Aortic smooth muscle cell (primary cell): ENCODE measurements at places on chromosomes 13 and 19. TPM values are rescaled to one million over a fixed set of nuclear protein-coding genes. Genes with fewer than 3 reads are reported as not detected.

Gene LHB
- not detected in 2 replicates for total RNA-seq

Gene SSC5D
- total RNA-seq = 12.8 and 30.4 TPM in 2 replicates

Gene FAM216B
- total RNA-seq = under 0.01 TPM in 1 of 2 replicates, not detected in the other

Gene CRYL1
- 29.0 and 39.4 TPM in 2 replicates for total RNA-seq

Gene C1QTNF9
- total RNA-seq = not detected in 2 replicates

Gene LCP1
- 0.06 and 0.26 TPM in 2 replicates for total RNA-seq

Gene TSSK6
- total RNA-seq = 1.1 and 1.5 TPM in 2 replicates

Gene MYBPC2
- not detected in 2 replicates for total RNA-seq

Gene GIPC3
- total RNA-seq = under 0.01 and 0.06 TPM in 2 replicates

Gene TUBB4A
- not detected in 2 replicates for total RNA-seq

Gene ZNF709
- total RNA-seq = 2.5 and 2.6 TPM in 2 replicates

Gene KLK3
- total RNA-seq = not detected in 2 replicates

Gene ZNF439
- total RNA-seq = 6.7 and 7.4 TPM in 2 replicates

Gene UPK1A
- not detected in 2 replicates for total RNA-seq

Gene PRKCG
- 0.19 and 0.26 TPM in 2 replicates for total RNA-seq

Gene FOSB
- total RNA-seq = 0.40 and 0.44 TPM in 2 replicates

Gene TGFBR3L
- 0.92 and 1.1 TPM in 2 replicates for total RNA-seq

Gene CALR3
- total RNA-seq = 0.06 TPM in 1 of 2 replicates, not detected in the other

Gene HS6ST3
- total RNA-seq = under 0.01 TPM in 2 replicates

Gene LRFN3
- 1.5 and 2.4 TPM in 2 replicates for total RNA-seq

Gene RHPN2
- 0.56 and 0.66 TPM in 2 replicates for total RNA-seq

Gene DIRAS1
- total RNA-seq = 0.66 and 2.9 TPM in 2 replicates

Gene OR7A5
- not detected in 2 replicates for total RNA-seq

Gene NLRP9
- total RNA-seq = not detected in 2 replicates

Gene LYPD3
- 0.13 TPM in 1 of 2 replicates, not detected in the other for total RNA-seq

Gene PET100
- total RNA-seq = 37.4 and 45.7 TPM in 2 replicates

Gene CGB3
- not detected in 2 replicates for total RNA-seq

Gene THSD8
- total RNA-seq = not detected in 2 replicates

Gene TEX29
- total RNA-seq = 0.12 TPM in 1 of 2 replicates, not detected in the other

Gene IGFLR1
- 1.1 TPM in 2 replicates for total RNA-seq

Gene RNF113B
- total RNA-seq = not detected in 2 replicates

Gene PNMA8A
- total RNA-seq = 1.2 and 4.8 TPM in 2 replicates
